ENCODE measurements at places on chromosomes 5 and 9.

- DNase-seq = no peak
These were observed 14.4 kb downstream of the ELAVL2 start for GRCh38 chr9:23811633-23812032.

DNA sequence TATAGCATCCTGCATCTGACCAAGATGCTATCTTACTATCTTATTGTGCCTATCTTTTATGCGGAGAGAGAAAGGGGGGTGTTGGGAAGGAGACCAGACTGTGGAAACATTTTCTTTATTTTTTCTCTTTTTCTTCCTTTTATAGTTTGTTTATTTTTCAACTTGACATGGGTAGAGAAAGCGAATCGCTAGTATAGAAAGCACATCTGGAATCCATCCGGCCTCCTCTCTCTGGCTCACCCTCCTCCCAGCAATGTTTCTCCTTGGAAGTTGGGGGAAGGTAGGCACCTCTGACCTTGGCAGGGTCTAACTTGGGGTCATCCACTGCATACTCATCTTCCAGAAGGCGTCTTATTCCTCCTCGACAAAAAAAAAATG lies 3.9 kb downstream of the S1PR3 start:
- DNase-seq = no peak

- no peak for DNase-seq
These were observed 153.2 kb downstream of the COMMD10 start for GRCh38 chr5:116237917-116238500.

GRCh38 chr9:124344291-124345050 lies 70.8 kb downstream of the PSMB7 start:
- no peak for DNase-seq

DNA sequence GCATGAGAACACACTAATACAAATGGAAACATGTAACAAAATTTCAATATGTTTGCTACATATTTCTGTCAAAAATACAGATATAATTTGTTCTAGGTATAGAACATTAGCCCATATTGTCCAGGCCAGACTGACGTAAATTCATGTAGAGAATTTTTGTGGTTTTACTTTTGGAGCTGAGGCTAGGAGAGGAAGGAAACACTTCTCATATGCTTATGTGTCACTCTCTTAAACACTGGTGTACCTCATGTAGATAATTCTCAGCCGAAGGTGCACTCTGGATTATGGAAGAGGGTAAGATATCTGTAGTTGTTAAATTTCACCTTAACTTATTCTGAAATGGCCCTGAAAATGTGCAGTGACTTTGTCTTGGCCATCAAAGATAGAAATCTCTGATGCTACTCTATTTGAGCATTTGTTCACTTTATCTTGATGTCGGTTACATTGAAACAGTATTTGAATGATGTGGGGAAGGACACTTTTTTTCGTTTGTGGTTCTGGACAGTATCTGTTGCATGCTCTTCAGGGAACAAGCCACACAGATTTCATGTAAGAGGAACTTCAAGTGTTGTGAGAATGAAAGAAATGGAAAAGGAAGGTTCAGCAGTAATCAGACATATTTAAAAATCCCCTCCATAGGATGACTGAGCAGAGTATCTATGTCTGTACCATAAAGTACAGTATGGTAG lies 202.7 kb downstream of the SPATA31D1 start:
- DNase-seq = no peak

- DNase-seq = no peak
These were observed 47.2 kb downstream of the RAB24 start for GRCh38 chr5:177256296-177256695.

DNA sequence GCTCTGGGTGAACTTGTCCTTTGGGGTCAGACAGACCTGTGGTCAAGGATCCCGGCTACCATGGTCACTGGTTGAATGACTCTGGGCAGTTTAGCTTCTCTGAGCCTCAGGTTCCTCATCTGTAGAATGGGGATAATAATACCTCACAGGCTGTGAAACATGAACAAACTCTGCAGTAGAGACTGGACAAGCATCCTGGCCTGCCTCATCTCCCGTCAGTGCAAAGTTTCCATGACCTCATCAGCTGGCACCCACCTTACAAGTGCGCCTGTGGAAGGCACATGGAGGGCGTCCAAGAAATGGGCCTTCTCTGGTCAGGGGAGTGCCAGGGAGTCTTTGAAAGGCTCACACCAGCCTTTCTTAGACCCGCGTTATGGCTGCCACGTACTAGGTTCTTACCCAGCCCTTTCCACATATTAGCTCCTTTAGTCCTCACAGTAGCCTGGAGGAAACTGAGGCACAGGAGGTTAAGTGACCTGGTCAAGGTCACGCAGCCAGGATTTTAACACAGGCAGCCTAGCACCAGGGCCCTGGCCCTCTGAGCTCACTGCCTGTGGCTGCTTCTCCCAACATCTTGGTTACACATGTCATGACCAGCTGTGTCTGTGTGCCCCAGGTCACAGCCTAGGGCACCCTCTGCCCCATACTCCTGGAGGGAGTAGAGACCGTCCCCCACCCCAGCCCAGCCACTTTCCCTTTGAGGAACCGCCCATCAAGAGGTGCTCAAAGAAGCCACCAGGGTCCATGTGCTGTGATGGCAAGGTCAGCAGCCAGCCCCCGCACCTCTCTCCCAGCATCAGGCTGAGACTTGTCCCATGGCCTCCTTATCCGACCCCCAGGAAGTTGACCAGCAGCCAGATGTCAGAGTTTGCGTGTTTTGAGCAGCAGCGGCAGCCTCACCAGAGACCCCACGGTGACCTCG lies 39.4 kb upstream of the RPL26L1 start:
- peak; percentile 29 for DNase-seq

DNA sequence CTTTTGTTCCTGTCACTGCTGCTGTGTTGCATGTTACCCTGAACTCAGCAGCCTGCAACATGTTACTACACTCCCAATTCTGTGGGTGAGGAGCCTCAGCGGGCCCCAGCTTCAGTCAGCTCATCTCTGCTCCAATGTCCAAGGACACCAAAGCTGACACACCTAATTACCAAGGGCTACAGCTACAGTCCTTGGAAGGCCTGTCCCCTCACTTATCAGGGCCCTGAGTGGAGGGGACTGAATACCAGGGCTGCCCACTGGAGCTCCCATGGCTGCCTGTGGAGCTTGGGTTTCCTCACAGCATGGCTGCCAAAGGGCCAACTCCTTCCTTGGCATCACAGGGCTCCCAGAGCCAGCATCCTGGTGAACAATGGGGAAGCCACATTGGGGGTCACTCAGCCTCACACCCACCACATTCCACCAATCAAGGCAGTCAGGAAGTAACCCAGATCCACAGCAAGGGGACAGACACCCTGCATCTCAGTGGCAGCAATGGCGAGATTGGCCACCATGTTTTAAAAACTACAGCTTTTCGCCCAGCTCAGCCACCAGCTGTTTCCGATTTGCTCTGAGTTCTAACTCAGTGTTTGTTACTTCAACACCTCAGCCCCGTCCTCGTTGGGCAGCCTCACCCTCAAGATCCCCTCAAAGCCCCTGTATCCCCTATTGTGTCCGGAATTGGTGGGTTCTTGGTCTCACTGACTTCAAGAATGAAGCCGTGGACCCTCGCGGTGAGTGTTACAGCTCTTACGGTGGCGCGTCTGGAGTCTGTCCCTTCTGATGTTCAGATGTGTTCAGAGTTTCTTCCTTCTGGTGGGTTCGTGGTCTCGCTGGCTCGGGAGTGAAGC lies 18.9 kb downstream of the SEMA4D start:
- no peak for DNase-seq
